ENCODE measurements at places on chromosomes 1 and 21.

- peak; percentile 45 for DNase-seq
Observed at GRCh38 chr1:38898653-38899230, 17.4 kb upstream of the GJA9 start.

GRCh38 chr1:178060789-178061556 is 32.9 kb upstream of the RASAL2 start:
- peak; percentile 55 for DNase-seq

DNA sequence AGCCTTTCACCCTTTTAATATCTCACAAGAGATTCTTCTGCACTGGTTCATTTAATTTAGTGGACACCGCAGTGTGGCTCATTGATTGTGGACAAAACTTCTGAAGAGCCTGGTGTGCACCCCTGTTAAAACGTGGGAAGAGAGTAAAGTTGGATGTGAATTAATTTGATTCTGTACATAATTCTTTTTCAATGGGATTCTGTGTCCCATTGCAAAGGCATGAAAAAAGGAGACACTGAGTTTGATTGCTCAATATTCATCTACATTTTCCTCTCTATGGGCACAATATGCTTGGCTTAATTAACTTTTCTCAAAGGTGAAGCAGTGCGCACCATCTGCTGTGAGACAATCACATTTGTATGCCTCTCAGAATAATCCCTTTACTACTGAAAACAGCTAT is 95.1 kb downstream of the BARHL2 start:
- no peak for DNase-seq

GRCh38 chr1:232557096-232557495 is 72.8 kb downstream of the SIPA1L2 start:
- DNase-seq: no peak

DNA sequence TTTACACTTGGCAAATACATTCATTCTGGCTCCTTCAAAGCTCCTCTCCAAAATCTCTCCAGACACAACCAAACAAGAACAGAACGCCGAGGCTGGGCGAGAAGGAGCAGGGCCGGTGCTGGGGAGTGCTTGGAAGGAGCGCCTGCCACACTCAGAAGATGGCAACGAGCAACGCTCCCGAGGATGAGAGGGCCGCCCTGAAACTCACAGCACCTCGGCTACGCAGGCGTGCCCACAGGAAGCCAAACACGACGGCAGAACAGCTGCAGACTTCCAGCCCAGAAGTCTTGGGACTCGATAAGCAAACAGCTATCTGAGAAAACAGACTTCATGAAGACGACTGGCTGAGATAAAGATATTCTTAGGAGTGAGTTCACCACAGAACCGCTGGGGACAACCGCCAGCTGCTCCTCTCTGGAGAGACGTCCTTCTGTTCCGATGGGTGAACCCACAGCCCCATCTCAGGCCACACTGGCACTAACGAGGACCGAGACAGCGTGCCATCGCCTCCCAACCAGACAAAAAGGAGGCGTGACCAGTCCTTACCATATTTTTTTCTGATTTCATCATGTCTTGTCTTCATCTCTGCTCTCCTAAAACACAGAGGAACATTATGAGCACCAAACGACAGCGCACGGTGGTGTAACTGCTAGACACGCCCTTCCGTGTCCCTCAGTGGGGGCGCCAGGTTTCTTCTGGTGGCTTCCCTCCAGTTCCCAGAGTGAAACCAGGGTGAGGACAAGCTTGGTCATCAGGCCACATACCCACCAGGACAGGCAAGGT is 18.6 kb downstream of the PTTG1IP start:
- no peak for DNase-seq

DNA sequence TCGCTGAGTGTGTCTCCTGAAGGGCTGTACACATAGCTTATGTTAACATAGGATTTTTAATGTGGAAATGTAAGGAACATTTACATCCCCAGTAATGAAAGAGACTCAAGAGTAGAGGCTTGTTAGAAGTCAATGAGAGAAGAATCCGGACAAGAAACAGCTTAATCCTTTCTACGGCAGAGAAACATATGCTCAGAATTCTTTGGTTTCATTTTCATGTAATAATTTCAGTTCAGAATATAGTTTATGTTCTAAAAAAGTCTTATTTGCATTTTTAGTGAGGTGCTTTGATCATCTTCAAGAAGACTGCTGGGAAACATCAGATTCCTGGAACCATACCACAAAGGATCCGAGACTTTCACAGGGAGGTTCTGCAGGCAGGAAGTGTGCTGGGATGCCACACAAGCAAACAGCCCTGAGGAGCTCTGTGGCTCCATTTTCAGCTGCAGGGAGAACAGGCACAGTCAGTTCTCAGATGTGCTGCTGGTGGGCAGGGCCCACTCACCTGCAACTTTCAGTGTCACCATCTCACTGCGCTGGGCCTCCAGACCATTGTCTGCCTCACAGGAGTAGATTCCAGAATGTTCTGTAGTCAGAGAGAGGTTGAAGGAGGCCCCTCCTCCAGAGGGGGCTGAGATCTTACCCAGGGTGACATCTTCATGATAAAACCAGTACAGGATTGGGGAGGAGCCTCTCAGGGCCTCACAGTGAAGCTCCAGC is 28.4 kb downstream of the FCRL5 start:
- no peak for DNase-seq

DNA sequence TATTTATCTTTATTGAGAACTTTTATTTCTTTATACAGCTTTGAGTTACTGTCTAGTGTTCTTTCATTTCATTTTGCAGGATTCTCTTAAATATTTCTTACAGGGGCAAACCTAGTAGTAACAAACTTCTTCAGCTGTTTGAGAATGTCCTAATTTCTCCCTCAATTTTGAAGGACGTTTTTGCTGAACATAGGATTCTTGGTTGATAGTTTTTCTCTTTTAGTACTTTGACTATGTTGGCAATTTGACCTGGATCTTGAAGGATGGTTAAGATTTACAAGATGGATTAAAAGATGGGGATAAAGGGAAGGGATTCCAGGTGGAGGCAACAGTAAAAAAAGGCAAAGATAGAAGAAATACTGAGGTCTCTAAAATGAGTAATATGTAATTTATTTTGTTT is 38.9 kb downstream of the XPR1 start:
- no peak for DNase-seq

DNA sequence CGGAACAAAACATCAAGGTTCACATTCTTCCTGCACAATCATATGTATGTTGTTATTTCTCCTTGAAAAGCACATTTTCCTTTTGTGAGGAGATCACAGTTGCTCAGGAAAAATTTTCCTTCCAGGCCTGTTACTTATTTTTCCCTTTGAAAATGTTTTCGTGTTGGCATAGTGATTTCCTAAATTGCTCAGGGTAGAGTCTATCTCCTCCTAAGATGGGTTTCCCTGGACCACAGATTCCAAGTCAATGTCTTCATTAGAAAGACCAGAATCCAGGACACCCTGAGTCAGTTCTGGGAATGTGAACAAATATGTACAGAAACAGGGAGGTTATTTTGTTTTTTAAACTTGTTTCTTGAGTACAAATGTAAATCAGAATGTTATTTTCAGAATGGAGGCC is 94.3 kb upstream of the C1orf105 start:
- no peak for DNase-seq

DNA sequence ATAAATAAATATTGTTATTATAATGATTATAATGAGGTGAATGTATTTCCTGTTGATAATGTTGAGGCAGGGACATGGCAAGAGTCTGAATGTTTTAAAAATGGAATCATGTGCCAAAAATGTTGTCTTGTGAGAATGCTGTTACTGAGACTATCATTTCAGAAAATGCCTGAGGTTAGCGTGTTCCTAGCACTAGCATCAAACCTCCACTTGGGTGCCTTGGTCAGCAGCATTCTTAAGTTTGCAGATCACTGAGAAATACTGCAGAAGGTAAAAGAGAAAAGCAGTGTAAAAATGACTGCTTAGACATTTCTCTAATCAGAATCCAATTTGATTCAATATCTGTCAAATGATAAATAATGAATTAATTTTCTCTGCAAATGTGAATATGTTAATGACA is 50.8 kb downstream of the OLFM3 start:
- no peak for DNase-seq
